ENCODE measurements at places on chromosomes 11 and 22. TPM values are rescaled to one million over a fixed set of nuclear protein-coding genes. Genes with fewer than 3 reads are reported as not detected.
A peak's percentile ranks its signal among the peaks of the same experiment; 100 is the strongest.

Gene ALG12
- total RNA-seq: 19.4 TPM

Gene MICALL1
- total RNA-seq: 52.0 TPM

Gene SMIM35
- not detected for total RNA-seq

Gene ARFIP2
- total RNA-seq: 66.0 TPM

Gene TNKS1BP1
- 95.9 TPM for total RNA-seq

Gene MLC1
- total RNA-seq: not detected

- no peak for DNase-seq
Observed at GRCh38 chr11:74971424-74971823, 17.3 kb upstream of the NEU3 start.

GRCh38 chr11:34203377-34203871 is 98.0 kb downstream of the NAT10 start:
- DNase-seq: no peak

- no peak for DNase-seq
Observed at GRCh38 chr22:43370036-43370435, 26.9 kb upstream of the SCUBE1 start.

GRCh38 chr11:57530215-57530595 is 349 bp downstream of the TIMM10 start:
- no peak for DNase-seq

DNA sequence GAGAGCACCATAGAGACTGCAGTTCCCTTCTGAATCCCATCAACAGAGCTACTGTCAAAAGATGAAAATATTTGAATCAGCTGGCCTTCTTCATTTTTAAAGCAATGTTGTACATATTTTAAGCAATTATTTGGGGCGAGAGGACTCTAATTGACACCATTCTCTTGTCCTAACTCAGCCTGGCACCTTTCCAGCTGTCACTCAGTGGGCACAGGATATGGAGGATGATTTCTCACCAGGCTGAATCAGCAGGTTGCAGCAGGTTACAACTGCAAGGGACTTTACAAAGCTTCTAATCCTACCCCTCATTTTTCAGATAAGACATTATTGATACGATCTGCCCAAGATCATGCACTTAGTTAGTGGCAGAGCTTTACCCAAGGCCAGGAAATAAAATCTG is 11.9 kb upstream of the WT1 start:
- no peak for DNase-seq

- DNase-seq: no peak
Observed at GRCh38 chr11:3170756-3171650, 5.9 kb upstream of the OSBPL5 start.

DNA sequence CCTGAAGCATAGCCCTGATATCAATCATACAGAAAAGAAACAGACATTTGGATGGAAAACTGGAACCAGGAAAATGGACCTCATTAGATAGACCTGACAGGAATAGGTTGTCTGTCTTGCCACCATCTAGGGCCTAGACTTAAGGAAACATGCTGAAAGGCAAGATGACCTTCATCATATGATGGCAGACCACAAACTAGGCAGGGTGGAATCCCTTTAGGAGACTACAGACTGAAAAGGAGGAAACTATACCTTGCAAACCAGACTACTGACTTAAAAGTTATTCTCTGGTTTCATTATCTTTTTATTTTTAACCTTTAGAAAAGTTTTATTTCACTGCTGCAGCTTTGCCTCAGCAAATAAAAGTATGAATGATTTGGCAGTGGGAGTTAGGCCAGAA is 20.3 kb downstream of the SBF2 start:
- no peak for DNase-seq

- no peak for DNase-seq
Observed at GRCh38 chr22:17065433-17065832, 19.4 kb upstream of the IL17RA start.

DNA sequence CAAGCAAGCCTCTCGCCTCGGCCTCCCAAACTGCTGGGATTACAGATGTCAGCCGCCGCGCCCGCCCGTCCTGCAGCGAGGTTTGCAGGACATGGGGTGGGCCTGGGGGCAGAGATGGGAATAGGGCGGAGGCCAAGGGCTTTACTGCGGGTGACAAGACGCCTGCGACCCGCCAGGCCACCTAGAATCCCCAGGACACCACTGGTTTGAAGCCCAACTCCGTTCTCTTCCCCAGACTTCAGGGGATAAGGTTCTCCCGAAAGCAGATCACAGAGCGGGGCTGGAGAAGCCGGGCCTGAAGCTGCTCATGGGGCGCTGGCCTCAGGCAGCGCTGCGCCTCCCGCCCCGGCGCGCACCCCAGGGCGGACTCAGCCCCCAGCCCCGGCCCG is 354 bp downstream of the POLR2L start:
- DNase-seq: no peak

DNA sequence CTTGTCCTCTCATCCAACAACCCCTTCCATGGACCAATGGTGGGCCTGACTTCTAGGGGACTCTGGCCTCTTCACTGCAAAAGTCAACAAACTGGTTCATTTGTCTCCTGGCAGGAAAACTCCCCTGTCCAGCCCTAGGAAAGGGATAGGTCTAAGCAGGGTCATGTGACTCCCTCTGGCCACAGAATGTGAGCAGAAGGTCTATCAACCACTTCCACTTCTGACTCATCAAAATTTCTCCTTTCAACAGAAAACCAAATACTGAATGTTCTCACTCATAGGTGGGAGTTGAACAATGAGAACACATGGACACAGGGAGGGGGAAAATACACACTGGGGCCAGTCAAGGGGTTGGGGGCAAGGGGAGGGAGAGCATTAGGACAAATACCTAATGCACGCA is 1.3 kb upstream of the ISX start:
- no peak for DNase-seq

- DNase-seq: no peak
Observed at GRCh38 chr22:47080100-47080499, 317.6 kb downstream of the TBC1D22A start.

- DNase-seq: no peak
Observed at GRCh38 chr22:36252754-36253522, at the start of gene APOL1. TSS of gene APOL1 (plus strand) at chr22:36253133. CDS start at chr22:36254956, 1,823 bp downstream.

GRCh38 chr22:45124176-45124847 is 39.4 kb upstream of the NUP50 start:
- no peak for DNase-seq

GRCh38 chr11:58645854-58646253 is 23.4 kb downstream of the CNTF start:
- DNase-seq: no peak

DNA sequence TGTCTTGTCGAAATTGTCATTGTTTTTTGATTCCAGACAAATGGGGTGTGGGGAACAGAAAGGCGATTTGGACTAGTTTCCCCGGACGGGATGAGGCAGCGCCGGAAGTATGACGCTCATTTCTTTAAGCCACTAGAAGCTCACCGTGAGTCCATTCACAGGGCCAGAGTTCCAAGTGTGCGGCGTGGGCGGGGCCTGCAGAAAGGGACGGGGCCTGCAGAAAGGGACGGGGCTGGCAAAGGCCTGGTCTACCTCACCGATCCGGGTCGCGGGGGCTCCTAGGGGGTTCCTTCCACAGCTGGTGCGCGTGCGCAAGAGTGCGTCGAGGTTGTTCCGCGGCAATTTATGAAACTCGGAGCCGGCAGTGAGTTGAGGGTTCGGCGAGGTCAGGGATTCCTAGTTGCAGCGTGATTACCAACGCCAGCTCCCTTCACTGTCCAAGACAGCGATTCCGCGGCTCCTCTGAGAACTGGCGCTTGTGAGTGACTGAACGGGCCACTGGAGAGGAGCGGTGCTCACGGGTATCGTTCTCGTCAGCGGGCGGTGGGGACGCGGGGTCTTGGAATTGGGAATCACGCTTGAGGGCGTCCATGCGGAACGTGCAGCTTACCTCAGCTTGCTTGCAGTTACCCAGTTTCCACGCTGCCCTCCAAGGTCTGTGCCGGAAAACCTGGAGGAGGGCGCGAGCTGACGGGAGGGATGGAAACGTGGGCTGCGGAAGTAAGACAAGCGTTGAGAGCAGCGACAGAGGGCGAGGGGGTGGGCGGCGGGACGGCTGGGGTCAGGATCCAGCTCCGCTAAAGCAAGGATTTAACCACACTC is at the start of gene ZNF215:
TSS of gene ZNF215 (plus strand) at position 219 of the 822 bp plus-strand sequence. CDS start 5,847 bp downstream, outside the sequence.
- peak; percentile 66 for DNase-seq

DNA sequence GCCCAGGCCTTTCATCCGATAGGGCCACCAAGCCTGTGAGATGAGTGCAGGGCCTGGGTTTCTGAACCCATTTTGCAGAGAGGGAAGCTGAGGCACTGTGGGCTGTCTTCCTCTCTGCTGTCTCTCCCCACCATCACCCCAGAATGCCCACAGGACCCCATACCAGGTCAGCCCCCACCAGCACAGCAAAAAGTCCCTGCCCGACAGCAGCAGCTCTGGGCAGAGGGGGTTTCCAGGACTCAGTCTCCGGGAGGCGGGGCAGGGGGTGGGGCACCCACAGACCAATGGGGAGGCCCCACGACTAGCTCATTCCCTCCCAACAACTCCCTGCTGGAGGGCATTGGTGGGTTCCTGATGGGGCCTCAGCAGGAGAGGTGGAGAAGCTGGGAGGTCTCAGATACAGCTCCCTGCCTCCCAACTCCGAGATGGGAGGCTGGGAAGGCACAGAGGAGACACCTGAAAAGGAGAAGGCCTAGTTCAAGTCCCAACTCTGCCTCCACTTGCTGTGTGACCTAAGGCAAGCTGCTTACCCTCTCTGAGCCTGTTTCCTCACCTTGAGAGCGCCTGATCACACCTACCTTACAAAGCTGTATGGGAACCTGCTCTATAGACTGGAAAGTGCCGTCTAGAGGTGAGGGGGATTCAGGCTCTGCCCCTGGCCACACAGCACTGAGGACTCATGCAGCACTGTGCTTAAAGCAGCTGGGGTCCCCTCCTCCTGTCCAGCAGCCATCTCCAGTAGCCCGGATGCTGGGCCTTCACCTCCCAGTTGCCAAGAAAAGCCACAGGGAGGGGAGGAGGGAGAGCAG is 3.5 kb downstream of the CBX7 start:
- no peak for DNase-seq
